ENCODE measurements at places on chromosomes 16 and 17. TPM values are rescaled to one million over a fixed set of nuclear protein-coding genes. Genes with fewer than 3 reads are reported as not detected.
A peak's percentile ranks its signal among the peaks of the same experiment; 100 is the strongest.

GRCh38 chr17:55224746-55225145 is 40.0 kb upstream of the HLF start:
- no peak for DNase-seq

GRCh38 chr17:82924214-82924613 is 84.4 kb upstream of the ZNF750 start:
- DNase-seq, result no peak

DNA sequence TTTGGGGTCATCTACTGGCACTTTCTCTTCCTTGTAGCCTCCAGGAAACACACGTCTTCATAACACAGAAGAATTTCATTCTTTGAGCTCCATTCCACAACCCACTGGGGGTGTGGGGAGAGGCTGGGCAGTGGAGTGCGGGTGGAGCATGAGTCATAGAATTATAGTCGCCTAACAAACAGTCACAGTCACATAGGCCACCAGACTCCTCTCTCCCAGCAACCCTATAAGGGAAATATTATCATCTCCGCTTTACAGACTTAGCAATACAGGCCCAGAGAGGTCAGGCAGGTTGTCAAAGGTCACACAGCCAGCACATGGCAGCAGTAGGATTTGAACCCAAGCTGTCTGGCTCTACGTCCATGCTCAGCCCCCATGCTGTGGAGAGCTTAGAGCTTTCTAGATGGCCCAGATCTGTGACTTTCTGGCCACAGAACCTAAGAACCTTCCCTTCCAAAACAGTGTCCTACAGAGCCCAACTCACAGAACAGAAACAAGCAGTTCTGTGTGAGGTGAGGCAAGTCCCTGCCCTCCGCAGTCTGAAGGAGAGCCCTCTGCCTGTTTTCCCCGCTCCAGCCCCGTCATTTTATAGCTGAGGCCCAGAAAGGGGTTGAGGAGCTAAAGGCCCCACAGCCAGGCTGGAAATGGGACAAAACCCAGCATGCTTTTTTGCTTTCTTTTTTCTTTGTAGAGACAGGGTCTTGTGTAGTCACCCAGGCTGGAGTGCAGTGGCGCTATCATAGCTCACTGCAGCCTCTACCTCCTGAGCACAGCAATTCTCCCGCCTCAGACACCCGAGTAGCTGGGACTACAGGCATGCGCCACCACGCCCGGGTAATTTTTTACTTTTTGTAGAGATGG is 10.7 kb upstream of the LITAF start:
- DNase-seq, result peak; percentile 64

Gene PPL
- 108 TPM for total RNA-seq

Gene KRT33A
- not detected for total RNA-seq

GRCh38 chr16:86494039-86494564 is 16.2 kb upstream of the FOXF1 start:
- no peak for DNase-seq

Measured in ureter (tissue), 1 donor.